ENCODE measurements at places on chromosomes 7 and 10.
A peak's percentile ranks its signal among the peaks of the same experiment; 100 is the strongest.

DNA sequence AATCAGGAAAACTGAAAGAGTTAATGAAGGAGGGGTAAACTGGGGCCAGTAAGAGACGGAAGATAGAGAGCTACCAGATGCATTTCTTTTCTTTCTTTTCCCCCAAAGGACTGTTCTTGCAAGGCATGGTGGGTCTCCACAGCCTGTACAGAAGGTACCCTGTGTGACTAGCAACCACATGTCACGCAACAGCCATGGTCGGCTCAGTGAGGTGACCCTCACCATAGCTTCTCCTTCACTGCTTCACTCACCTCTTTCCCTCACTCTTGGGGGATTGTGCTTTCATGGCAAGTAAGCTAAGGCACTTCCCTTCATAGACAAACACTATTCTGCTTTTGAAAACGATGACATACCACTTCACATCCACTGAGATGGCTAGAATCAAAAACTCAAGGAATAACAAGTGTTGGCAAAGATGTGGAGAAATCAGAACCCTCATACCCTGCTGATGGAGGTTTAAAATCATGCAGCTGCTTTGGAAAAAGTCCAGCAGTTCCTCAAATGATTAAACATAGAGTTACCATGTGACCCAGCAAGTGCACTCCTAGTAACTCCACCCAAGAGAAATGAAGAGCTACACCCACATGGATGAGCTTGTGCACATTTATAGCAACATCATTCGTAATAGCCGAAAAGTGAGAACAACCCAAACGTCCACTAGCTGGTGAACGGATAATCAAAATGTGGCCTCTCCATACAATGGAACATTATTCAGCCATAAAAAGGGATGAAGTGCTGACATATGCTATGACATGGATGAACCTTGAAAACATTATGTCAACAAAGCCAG lies 3.8 kb upstream of the INSIG1 start:
- DNase-seq = no peak

DNA sequence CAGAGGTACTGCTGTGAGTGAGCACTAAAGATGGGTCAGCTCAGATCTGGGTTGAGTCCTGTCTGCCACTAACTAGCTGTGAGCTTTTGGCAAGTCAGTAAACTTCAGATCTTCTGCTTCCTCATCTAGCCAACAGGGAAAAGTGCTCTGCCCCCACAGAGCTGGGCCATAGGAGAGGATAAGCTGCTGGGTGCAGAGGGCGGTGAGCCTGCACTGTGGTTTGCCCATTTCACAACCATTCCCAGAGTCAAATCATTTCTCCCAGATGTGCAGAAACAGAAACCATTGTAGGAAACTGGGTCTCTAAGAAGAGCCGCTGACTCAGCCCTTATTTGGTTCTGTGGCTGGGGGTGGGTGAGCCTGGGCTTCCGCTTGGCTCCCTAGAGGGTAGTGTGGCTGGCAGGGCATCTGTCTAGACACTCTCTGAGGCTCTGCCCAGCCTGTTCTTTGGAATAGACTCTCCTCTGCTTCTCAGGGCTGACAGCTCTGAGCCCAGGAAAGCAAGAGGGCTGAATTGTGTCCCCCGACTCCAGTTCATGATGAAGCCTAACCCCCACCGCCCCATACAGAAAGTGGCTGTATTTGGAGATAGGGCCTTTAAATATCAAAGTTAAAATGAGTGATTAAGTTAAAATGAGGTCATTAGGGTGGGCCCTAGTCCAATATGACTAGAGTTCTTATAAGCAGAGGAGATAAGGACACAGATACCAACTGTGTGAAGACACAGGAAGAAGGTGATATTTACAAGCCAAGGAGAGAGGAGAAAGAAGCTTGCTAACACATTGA lies 29.5 kb upstream of the ARHGAP22 start:
- DNase-seq = peak; percentile 88

DNA sequence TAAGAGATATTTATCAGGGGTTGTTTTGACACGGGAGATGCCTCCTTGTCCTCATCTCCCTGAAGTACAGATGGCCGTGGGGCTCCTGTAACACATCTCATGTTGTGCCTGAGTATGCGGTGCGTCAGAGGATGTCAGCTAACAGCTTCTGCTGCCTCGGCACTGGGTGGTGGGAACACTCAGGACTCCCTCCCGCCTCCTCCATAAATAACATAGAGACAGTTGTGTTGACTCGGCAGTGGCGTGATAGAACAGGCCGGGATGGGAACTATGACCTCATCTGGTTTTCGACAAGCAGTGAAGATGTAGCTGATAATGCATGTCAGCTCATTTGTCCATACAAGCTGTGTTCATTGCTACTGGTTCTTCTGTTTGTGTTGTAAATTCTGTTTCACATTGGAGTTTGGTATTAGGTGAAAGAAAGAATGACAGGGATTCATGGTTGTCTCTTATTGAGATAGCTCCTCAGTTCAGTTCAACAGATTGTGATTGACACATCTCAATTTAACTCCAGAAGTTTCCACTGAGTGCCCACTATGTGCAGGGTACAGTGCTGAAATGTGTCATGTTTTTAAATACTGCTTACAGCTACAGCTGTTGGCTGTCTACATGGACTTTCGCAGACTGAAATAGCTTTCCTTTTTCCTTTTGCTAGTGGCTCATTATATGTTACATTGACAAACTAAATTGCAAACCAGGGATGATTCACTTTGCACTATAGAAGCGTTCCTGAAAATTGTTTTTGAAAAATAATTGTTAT lies 87.4 kb downstream of the CHN2 start:
- no peak for DNase-seq

DNA sequence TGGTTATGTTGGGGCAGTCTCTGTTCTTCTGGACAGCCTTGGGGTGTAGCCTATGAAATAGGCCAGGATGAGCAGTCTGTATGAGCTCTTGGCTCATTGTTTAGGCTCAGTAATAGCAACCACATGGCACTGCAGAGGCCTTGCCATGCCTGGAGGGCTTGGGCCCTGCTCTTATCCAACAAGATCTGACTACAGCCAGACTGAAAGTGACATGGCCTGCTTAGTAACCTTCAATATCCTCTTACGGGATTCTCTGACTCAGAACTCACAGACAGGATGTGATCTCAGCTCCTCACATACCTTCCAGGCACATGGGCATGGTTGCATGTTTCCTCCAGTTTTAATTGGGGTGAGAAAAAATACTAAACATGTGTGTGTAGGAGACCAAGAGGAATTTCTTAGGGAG lies 289.3 kb downstream of the PTEN start:
- DNase-seq = no peak

DNA sequence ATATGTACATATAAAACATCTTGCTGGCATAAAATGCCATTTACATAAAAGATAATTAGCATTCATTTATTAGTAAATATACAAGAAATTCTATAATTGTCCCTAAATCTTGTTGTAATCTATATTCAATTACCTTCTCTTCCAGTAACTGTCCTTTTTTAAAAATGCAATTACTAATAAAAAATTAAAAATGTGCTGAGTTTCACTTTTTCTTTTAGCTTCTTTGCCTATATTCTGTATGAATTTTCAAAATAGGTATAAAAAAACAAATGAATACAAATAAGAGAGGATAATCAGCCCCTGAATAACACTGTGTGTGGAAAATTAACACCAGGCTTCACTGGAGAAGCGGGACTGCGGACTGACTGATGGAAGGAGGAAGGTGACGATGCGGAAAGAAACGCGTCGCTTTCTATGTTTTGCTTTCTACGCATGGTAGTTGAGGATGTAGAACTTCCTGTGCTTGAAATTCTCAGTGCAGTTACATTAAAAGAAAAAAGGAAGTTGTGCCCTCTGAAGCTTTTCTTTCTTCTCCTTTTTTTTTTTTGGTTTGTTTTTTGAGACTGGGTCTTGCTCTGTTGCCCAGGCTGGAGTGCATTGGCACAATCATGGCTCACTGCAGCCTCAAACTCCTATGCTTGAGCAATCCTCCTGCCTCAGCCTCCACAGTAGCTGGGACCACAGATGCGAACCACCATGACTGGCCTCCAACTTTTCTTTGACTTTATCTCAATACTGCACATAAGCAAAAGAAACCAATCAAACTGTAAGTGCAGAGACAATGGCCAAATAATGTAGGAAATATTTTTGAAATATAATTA lies 7.4 kb upstream of the ZMYND11 start:
- DNase-seq = peak; percentile 85

- no peak for DNase-seq
Observed at GRCh38 chr10:11668847-11669610, 57.6 kb upstream of the USP6NL start.

GRCh38 chr7:106462365-106462859 lies 177.6 kb upstream of the NAMPT start:
- peak; percentile 50 for DNase-seq

DNA sequence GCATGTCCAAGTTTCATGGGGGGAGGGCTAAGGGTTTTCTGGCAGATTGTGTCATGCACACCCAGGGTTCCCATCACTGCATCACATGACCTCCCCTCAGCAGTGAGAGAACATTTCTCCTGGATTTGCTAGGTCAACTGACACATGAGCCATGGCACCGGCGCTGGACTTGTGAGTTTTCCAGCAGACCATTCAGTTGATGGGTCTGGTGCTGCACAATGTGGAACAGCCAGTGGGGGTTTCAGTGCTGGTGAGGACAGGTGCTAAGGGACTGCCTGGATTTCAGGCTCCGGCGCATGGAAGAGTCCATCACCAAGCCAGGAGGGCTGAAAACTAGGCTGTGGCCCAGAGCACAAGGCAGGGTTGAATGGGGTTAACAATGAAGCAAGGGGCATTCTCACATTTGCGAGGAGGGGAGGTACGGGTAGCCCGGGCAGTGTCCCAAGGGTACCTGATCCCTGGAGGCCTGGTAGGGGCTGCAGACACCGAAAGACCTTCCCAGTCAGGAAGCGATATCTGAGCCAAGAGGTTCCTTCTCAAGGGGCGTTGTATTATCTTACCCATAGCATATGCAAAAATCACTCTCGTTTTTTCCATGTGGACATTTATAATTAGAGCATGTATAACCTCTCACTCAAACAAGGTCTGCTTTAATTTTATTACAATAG lies 203.0 kb downstream of the TNS3 start:
- no peak for DNase-seq

GRCh38 chr7:923108-924041 lies 31.1 kb downstream of the ADAP1 start:
- DNase-seq = peak; percentile 97

GRCh38 chr7:54932818-54933543 lies 85.8 kb upstream of the EGFR start:
- DNase-seq = no peak

DNA sequence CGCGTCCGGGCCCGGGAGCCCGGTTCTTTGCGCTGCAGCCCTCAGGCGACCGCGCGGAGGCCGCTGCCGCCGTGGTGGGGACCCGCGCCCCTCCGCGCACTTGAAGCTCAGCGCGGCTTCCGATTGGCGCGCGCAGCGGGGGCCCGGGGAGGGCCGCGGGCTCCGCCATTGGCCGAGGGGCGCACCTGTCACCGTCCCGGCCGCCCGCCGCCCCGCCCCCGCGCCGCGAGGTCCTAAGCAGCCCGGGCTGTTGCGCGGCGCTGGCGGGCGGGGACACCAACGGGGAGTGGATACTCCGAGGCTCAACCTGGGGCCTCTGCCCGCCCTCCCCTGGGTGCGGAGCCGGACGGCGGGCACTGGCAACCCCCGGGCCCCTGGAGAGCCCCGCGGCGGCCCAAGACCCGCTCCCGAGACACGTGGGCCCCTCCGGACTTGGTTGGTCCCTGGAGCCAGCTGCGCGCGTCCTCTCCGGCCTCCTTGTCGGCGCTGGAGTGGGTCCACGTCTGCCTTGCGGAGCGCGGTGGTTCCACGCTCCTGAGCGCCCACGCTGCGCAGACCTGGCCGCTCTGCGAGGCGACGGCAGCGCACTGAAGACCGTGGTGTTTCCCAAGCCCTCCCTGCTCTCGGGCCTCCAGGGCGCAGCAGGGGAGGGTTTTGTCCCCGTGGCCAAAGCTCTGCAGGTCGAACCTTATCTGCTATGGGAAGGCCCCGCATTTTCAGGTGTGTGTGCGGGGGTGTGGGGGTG lies at the start of gene MNX1:
MNX1 (minus strand) TSS at position 76 of the 745 bp plus-strand sequence. CDS start 313 bp downstream, outside the sequence.
- peak; percentile 52 for DNase-seq

DNA sequence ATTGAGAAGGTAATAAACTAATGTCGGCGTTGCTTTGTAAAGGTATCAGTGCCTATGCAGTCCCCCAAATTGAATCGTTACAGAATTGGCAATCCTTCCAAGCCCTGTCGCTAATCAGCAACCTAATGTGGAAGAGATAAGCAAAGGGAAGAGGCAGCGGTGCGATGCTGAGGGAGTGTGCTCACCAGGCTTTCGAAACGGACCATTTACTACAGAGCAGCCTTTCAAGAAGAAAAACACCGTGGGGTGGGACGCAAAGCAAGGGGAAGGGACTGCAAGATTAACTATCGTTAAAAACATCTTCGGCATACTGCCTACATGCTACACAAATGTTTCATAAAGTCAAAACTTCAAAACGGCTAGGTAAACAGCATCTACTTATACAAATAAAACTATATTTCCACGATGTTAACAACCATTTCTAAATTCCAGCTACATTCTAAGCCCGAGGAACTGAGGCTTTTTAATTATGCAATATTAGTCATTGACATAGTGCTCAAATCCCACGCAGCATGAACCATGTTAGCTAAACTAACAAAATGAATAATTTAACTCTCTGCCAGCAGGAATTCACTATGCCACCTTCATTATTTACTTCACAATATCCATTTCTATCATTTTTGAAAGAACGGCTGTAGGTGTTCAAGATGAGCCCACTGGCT lies 85.2 kb downstream of the CHCHD3 start:
- no peak for DNase-seq

GRCh38 chr10:77383861-77384553 lies 253.6 kb downstream of the KCNMA1 start:
- DNase-seq = no peak

DNA sequence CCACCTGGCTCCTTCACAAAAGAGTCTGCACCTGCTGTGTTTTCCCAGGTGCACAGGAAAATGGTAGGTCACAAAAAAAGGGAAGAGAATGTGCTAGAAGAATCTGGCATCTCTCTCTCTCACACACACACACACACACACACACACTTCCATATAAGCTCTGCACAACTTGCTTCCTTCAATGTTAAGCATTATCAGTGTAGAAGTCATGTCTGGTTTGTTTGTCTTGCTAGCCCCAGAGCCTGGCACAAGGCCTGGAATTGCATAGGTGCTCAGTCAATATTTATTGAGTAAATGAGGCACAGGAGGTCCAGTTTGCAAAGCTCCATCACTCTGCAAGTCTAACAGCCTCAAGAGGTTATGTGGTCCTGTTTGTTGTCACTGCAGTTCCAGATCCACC lies 867.3 kb upstream of the AUTS2 start:
- DNase-seq = no peak

- no peak for DNase-seq
Observed at GRCh38 chr10:132994185-132994796, 51.9 kb upstream of the CFAP46 start.

GRCh38 chr10:97074256-97075145 lies 111.3 kb downstream of the SLIT1 start:
- DNase-seq = no peak

- no peak for DNase-seq
Observed at GRCh38 chr7:116239434-116239833, 29.1 kb downstream of the TES start.

Data from hematopoietic multipotent progenitor cell (in vitro differentiated cells).